Activated CD8-positive, alpha-beta memory T cell treated with anti-CD3 and anti-CD28 coated beads, Interleukin-2, amount 10 ng/mL, durations not matched to agents 7 days and 5 days (primary cell): ENCODE measurements at places on chromosomes 3 and 15. TPM values are rescaled to one million over a fixed set of nuclear protein-coding genes. Genes with fewer than 3 reads are reported as not detected.

GRCh38 chr15:88204584-88204983 is 52.0 kb downstream of the NTRK3 start:
- no peak for DNase-seq

GRCh38 chr3:172666181-172666872 is 44.5 kb downstream of the NCEH1 start:
- peak; percentile 45 for DNase-seq

- DNase-seq = no peak
Measured at GRCh38 chr3:131716007-131716406, 213.2 kb upstream of the MRPL3 start.

DNA sequence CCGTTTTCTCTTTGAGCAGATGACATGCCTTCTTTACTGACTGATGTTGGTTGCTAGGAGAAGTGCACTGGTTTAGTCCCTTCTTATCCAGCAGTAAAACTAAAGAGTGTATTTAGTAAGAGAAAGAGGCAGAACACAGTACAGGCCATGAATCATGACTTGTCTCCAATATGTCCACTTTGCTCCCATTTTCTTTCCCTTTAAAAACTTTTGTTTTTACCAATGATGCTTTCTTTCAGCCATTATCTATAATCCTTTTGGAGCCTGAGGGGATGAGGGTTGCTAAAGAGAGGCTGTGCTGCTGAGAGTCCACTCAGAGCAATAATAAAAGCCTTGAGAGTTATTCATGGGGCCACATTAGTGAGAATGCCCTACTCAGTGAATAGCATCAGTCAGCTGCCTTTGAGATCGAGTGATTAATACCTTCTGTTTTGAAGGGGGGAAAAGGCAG is 12.2 kb downstream of the ROBO2 start:
- DNase-seq = no peak

The TMEM207 gene
- total RNA-seq = not detected

The EAF2 gene
- total RNA-seq = 19.9 TPM

The ELP6 gene
- 48.8 TPM for total RNA-seq

The CGGBP1 gene
- total RNA-seq = 96.1 TPM
